ELF-1 (cell line): ENCODE measurements at places on chromosomes 2 and 18.

GRCh38 chr18:55925772-55926171, 337.8 kb upstream of the TCF4 start:
- DNase-seq: no peak

GRCh38 chr2:120452131-120452530, 106.2 kb downstream of the INHBB start:
- no peak for DNase-seq

DNA sequence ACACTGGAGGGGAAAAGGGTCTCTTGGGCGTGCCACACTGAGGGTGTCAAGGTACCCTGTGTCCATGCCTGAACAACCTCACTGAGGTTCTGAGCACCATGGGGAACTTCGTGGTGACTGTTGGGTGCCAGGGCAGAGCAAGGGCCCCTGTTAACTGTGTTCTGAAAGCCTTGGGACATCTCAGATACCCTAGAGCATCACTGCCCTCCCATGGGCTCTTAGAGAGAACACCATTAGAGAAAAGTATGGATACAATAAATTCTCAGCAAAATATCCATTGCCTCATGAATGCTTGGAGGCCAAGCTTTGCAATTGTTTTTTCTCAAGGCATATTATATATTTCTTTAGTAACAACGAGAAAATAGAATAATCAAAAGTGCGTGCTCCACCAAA, 488.5 kb upstream of the NRP2 start:
- DNase-seq: no peak

DNA sequence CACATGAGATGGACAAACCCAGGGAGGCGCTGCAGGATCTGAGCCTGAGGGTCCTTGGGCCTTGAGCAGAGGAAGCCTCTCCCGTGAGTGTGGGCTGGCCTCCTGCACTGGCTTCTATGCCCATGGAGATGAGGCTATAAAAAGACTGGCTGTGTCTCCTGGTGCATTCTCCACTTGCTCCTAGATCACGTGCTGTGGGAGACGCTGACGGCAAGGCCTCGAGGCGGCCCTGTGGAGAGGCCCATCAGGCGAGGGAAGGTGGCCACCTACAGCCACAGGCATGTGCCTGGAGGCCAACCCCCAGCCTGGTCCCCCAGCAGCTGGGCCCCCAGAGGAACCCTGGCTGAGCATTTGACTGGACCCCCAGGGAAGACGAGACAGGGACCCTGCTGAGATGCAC, 198.9 kb downstream of the TWIST2 start:
- no peak for DNase-seq
